ENCODE measurements at places on chromosomes 13 and 19.

DNA sequence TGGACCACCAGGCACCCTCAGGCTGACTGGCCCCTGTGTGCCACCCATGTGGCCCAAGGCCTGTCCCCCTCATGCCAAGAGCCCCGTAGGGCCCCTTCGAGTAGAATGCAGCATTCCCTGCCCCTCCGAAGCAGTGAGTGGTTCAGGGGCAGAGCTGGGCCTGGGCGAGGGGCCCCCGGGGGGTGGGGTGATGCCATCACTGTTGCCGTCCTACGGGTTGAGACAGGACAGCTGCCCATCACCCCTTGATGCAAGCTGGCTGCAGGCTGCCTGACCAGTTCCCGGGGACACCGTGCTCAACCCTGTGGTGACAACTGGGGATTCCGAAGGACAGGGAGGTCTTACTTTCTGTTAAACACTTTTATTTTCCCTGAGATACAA, 4.7 kb downstream of the SBNO2 start:
- no peak for DNase-seq

- DNase-seq: no peak
Measured at GRCh38 chr19:49688531-49689132, 762 bp upstream of the ADM5 start.

DNA sequence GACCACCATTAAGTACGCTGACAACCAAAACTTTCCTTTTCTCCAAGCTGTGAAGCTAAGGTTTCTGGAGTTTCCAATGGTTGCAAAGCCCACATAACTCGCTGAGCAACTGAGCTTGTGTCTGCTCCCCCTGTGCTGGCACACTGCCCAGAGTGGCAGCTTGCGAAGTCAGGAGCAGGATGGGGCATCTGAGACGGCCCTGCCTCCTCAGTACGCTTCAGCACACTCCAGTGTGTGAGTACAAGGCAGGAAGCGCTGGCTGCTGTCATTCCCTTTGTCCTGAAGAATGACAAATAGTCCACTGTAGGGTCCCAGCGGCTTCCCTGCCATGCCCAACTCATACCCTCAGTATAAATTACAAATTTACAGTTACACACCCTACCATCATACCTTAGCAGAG, 51.5 kb downstream of the SKA3 start:
- no peak for DNase-seq

GRCh38 chr19:6021878-6022569, 44.1 kb upstream of the RANBP3 start:
- no peak for DNase-seq

- DNase-seq: no peak
Measured at GRCh38 chr19:48887861-48888612, 10.5 kb downstream of the TULP2 start.

DNA sequence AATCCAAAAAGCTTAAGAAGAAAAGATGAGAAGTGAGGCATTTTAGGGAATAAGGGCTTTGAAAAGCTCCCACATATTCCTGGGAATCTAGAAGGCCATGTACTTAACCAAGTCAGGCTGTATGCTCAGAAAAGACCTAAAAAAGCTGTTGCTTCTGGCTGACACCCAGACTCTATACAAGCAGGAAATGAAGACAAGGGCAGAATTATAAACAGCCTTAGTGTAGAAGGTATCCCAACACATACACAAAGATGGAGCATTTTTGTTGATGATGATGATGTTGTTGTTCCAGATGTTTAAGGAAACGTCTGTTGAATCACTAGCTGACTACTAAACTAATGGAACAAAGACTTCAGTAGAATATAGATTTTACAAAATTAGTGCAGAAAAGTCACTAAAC, 26.1 kb upstream of the N4BP2L1 start:
- DNase-seq: no peak

- no peak for DNase-seq
Measured at GRCh38 chr13:27605099-27605498, 15.2 kb downstream of the LNX2 start.

DNA sequence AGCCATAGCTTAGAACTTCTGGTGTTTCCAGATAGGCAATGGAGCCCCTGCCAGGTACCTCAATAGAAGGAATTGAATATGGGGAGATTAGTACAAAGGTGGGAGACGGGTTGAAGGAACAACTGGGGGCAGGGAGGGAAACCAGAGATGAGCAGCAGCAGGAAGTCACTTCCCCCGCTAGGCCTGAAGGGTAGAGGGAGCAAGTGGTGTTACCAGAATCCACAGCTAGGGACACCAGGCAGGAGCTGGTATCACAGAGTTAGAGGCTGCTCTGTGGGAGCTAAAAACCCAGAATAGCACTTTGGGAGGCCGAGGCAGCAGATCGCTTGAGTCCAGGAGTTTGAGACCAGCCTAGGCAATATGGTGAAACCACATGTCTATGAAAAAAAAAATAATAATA, 15.3 kb upstream of the HNRNPUL1 start:
- no peak for DNase-seq

- DNase-seq: no peak
Measured at GRCh38 chr19:32415246-32415645, 9.7 kb downstream of the DPY19L3 start.

DNA sequence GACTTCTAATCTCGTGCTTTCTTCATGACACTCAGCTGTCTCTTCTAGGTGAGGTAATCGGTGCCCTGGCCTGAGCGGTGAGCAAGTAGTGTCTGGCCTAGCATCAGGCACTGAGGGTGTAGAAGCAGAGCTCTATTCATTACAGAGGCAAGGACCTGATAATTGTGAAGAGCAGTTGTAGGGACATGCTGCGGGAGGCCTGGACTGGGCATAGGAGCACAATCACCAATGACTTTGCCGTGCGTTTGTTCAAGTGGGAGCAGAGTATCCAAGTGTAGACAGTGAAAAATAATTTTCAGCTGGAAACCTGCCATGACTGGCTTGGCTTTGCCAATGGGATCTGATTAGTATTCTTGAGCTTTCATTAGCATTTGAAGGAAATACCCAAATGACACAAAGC, 32.1 kb upstream of the DCLK1 start:
- DNase-seq: no peak

- no peak for DNase-seq
Measured at GRCh38 chr13:83057119-83057518, 825.2 kb downstream of the SLITRK1 start.

- peak; percentile 0 for DNase-seq
Measured at GRCh38 chr19:58227964-58228584, 640 bp upstream of the ZNF544 start.

DNA sequence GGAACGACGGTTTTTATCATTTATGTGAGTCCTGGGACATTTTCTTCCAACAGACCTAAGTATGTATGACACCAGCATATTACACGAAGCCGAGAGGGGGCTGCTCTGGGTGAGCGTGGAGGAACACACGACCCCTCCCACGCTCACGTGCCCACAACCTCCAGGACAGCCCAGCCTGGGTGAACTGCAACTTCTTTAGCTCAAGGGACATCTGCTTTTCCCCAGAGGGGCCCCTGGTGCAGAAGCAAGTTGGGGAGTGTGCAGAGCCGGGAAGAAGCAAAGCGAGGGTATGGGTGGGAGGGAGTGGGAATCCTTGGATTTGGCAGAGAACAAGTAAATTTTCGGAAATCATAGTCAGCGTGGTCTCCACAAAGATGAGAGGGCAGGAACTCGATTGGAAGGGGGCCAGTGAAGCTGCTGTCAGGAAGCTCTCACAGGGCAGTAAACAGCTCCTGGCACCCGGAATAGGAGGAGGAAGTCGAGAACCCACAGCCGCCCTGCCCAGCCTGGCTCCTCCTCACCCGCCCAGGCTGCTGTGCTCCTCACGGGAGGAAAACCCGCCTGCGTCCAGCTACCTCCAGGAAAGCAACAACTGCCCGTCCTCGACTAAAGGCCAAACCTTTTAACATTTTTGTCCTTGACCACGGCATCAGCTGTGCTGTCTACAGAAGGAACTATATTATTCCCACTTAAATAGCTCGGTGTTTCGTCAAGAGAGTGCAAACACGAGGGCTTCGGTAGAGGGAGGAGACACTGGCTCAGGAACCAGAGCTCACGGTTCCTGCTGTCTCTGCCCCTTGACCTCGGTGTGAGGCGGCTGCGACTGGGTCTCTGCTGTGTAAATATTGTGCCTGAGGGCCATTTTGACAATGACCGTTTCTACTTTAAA, 17.2 kb upstream of the CFAP97D2 start:
- DNase-seq: no peak

DNA sequence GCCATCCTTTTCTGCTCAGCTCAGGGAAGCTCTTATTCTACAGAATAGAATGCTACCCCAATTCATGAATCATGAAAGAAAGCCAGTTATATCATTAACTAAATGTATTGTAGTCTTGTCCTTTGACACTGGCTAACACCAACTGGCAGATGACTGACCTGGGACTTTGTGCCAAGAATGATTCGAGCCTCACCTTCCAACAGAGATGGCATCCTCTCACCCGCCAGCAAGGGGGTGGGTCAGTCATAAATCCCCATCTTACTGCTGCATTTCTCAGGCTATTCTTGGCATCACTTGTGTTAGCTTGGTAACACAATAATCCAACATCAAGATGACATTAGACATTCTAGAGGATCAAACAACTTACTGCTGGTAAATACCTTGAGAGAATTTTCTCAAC, 1239.8 kb upstream of the MIR17HG start:
- no peak for DNase-seq

GRCh38 chr19:10000171-10000826, 10.0 kb downstream of the COL5A3 start:
- DNase-seq: no peak

DNA sequence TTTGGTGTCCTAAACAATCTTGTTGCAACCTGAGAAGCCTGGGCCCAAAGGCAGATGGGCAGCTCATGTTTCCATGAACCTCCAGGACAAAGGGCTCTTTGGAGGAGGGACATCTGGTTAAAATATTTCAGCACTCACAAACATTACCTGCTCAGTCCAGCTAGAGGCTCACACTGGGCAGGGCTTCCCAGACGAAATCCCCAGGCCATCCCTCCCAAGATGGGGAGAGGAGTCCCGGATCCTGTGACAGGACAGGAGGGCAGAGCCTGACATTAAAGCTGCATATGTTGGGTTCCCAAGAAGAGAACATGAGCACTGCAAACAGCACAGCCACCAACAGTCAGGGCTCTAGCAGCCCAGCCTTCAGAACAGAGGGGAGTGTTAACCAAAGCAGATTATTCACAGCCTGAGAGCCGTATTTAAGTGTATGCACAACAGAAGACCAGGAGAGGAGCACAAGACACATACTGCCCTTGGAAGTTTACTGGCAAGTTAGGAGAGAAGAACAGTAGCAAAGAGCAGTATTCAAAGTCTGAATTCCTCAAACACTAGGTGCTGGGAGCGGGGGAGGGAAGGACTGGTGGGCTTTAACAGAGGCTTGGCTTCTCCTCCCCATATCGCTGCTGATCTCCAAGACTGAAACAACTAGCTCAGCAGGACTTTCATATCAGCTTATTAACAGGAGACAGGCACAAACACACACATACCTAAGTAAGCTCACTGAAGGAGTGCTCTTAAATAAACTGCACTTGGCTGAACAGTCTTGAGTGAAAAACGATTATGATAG, 12.3 kb downstream of the ATP7B start:
- DNase-seq: no peak

- DNase-seq: no peak
Measured at GRCh38 chr13:40211586-40211968, 454.9 kb downstream of the FOXO1 start.

DNA sequence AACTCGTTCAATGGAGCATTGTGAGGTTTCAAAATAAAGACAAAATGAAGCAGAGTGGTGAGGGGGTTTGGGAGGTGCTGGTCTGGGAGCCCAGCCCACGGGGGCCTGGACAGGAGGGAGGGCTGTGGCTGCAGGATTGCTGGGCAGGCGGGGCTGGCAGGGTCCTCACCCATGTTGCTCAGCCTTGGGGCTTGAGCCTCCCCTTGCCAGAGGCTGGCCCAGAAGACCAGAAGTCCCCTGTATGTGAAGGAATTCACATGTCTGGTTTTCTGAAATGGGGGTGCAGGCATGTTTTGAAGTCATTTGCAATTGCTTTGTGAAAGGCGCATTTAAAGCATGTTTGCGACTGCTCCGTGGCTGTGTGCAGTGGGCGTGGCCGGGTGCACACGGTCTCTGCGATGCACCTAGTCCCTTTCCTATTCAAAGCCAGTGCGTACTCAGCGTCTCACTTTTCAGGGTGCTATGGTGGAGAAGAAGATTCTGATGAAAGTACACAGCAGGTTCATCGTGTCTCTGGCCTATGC, 2.3 kb downstream of the GRK1 start:
- DNase-seq: no peak

DNA sequence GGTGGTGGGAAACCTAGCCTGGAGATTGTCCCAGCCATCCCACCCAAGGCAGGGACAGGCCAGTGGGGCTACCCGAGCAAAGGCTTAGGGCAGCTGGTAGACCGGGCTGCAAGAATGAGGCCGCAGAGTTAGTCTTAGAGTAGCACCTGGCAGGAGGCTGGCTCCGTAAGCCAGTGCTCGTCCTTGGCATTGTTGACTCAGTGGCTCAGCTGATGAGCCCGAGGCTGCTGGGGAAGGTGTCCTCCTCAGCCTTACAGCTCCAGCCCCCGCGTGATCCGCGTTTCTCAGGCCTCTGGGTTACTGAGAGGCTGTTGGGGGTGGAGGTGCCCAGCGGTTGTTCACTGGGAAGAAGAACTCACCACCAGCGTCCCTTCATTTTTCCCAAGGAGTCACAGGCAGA, 24.7 kb downstream of the PPP1R37 start:
- no peak for DNase-seq

GRCh38 chr13:68304286-68304893, 1074.3 kb upstream of the PCDH9 start:
- no peak for DNase-seq

DNA sequence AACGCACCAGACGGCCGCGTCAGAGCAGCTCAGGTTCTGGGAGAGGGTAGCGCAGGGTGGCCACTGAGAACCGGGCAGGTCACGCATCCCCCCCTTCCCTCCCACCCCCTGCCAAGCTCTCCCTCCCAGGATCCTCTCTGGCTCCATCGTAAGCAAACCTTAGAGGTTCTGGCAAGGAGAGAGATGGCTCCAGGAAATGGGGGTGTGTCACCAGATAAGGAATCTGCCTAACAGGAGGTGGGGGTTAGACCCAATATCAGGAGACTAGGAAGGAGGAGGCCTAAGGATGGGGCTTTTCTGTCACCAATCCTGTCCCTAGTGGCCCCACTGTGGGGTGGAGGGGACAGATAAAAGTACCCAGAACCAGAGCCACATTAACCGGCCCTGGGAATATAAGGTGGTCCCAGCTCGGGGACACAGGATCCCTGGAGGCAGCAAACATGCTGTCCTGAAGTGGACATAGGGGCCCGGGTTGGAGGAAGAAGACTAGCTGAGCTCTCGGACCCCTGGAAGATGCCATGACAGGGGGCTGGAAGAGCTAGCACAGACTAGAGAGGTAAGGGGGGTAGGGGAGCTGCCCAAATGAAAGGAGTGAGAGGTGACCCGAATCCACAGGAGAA, 1.9 kb downstream of the PPP1R12C start:
- no peak for DNase-seq

DNA sequence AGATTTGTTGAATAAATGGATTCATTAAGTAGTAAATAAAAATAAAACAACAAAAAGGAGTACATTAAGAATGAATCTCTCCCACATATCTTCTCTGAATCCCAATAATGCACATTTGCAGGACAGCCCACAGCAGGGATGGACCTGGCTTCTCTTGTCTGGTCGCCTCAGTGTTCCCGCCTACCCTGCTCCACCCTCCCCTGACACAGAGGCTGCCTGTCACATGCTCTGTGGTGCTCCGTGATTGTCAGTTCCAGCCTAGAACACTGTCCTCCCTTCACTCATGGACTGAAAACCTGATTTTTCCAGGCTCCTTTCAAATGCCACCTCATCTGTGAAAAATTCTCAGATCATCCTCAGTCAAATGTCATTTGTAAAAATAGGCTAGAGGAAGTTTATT, 94.5 kb upstream of the GPR12 start:
- no peak for DNase-seq

- peak; percentile 47 for DNase-seq
Measured at GRCh38 chr13:23794267-23795161, 94.7 kb downstream of the MIPEP start.

- DNase-seq: no peak
Measured at GRCh38 chr19:791007-791566, 6.2 kb upstream of the PTBP1 start.

All from GM04503 (cell line).